Ascending aorta (tissue), 2 donors: ENCODE measurements at places on chromosomes 6 and 20.

DNA sequence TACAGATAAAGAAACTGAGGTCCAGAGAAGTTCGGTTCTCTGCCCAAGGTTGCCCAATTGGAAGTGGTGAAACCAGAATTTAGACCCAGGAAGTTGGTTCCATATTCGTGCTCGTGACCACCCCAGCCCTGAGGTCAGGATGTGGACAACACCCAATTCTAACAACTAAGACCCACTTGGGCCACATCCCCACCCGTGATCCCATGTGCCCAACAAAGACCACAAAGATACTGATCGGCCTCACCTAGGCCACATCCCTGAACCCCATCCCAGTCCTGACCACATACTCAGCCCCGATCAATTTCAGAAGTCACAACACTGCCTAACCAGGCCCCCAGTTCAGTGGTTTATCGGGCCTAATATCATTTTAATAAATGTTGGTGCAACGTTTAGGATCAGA lies 138.4 kb downstream of the PREX1 start:
- DNase-seq: no peak

DNA sequence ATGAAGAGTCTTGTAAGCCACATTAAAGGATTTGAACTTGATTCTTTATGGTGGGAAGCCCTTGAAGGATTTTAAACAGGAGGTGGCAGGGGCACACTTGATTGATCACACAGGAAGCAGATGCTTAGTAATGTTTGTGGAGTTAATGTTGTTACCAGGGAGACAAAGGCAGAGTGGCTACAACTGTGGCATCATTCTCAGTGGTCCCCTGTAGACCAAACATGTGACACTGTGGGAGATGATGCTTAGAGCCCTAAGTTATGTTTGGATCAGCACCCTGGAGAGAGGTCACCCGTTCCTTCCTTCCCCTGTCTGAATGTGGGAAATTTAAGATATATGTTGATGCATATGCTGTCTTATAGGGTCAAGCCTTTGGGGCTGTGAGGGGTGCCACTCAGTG lies 53.2 kb downstream of the EIF2S2 start:
- no peak for DNase-seq

- DNase-seq: no peak
These were observed 11.9 kb upstream of the VEGFA start for GRCh38 chr6:43757966-43758616.

GRCh38 chr6:139699335-139699734 lies 324.9 kb upstream of the CITED2 start:
- DNase-seq: no peak

GRCh38 chr6:169241688-169242350 lies 11.8 kb downstream of the THBS2 start:
- DNase-seq: no peak

DNA sequence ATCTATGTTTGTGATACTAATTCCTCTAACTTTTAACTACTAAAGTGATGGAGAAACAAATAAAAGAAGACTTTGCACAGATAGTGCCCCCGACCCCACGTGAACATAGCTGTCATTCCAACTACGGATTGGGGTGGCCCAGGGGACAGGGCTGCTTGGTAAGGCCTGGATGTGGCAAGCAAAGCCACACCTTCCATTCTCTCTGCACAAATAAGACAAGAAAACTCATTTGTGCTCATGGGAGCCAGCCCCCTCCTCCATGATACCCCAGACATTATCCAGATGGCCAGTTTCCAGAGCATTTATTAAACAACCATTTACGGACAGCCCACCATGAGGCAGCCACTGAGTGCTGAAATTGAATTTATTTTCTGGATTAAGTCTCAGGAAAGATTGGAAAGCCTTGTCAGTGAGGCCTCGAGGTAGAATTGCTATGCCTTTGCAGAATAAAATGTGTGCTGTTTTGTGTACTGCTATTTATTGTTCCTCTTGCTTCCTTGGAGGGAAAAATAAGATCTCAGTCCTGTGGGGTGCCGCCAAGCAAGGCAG lies 151.2 kb downstream of the UNC5CL start:
- DNase-seq: no peak

- DNase-seq: no peak
These were observed 167.7 kb downstream of the DOK5 start for GRCh38 chr20:54642864-54643667.

GRCh38 chr20:25299806-25300205 lies 51.9 kb downstream of the PYGB start:
- DNase-seq: no peak

- peak; percentile 64 for DNase-seq
These were observed 268.4 kb upstream of the IRAK1BP1 start for GRCh38 chr6:78598966-78599365.

DNA sequence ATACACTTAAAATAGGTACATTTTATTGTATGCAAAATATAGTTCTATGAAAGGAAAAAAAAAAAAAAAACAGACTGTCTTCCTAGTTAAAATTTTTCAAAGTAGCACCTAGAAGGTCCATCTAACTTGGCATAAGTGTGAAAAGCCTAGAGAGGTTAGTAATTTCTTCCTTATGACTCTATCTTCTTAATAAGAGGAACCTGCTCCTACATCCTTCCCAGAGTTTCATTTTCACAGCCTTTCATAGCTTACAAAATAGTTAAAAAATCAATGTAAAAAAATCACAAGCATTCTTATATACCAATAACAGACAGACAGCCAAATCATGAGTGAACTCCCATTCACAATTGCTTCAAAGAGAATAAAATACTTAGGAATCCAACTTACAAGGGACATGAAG lies 28.8 kb downstream of the OGFRL1 start:
- DNase-seq: no peak

GRCh38 chr6:160455081-160455480 lies 106.9 kb downstream of the SLC22A3 start:
- no peak for DNase-seq

GRCh38 chr20:13402986-13403385 lies 181.9 kb downstream of the ISM1 start:
- DNase-seq: no peak

- no peak for DNase-seq
These were observed 170.6 kb downstream of the LY86 start for GRCh38 chr6:6758915-6759654.

DNA sequence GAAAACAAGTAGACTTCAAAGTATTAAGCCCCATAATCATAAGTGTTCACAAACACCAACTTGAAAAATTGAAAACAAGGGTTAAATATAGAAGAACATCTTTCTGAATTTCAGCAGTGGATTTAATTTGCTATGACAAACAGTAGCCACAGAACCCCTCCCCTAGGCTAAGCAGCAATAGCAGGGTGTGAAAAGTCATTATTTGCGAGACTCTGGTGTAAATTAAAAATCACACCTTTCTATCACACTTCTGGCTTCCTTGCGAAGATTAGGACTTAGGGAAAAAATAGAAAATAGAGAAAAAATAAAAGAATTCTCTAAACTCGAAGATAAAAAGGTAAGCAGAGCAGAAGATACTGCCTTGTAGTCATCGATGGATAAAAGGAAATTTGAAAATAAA lies 6.1 kb downstream of the SAMD3 start:
- DNase-seq: no peak

DNA sequence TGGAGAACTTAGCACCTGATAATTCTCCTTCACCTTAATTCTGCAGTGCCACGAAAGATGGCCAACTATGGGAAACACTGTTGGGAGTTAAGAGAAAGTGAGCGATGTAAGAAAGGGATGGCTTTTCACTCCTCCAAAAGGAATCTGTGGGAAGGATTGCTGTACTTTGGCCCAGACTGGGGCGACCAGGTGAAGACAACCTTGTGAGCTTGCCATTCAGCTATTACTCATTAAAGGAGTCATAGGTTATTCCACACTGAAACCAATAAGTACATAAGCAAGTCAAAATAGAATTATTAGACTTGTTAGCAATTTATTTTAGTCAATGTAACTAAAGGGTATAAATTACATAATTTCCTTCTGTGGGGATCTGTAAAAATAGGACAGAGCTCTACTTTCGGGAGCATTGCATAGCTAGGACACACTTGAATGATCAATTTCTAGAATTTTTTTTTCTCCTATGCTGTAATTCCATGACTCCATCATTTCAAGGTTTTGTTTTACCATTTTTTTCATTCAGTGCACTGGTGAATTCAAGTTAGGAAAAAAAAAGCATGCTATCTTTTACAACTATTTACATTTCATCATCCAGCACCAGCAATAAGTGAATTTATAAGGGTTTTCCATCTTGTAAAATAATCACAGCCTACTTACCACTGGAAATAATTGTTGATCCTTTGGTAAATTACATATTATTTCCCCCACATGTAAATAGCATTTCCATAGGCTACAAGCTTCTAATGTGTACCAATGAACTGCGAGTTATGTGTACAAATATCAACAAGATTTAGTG lies 231.7 kb downstream of the SIM1 start:
- no peak for DNase-seq

DNA sequence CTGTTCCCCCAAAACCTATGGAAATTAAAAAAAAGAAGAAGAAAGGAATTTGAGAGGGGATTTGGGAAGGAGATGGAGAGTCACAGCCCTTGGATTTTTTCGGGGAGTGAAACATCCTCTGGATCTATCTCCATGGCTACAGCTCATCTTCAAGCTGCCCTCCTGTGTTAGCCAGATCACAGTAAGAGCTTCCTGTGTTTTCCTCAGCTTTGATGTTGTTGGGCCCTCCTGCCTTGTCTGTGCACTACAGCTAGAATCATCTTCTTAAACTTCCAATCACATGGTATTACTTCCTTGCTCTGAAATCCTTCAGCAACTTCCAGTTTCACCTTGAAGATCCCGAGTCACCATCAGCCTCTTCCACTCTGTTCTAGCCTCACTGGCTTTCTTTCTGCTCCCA lies 207.8 kb upstream of the ZFP64 start:
- DNase-seq: no peak

DNA sequence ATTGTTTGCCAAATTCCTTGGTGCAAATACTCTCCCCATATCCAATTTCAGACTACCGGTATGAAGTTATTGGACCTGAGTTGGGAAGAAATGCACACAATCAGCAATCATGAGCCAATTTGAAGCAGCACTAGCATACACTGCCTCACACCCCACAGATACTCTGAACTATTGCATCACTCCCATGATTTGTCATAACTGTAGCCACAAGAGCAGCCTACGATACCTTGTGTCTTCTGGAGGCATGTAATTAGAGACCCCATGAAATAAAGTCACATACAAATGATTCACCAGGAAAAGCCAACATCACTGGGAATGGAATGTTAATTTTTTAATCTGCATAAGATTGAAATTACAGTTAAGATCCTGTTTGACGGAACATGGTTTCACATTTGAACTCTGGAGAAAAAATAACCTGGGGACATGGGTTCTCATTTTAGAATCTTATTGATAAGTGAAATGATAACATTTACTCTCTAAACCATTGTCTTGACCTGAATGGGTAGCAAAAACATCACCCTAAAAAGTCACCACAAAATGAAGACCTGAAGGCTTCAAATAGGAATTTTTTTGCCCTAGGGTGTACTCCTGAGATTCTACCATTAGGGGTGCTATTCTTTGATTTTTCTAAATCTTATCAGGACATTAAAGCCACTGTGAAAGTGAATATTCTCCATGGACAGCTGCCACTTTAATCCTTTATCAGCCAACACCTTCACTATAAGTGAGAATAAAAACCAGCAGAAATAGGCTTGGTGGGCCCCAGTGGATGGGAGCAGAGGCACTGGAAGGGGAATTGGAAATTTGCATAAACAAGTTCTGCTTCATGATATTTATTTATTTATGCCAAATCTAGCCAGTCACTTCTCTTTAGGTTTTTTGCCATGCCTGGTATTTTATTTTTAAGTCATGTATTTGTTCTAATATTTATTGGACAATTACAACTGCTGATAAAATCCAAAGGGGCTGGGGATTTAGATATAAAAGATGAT lies 34.5 kb upstream of the HBS1L start:
- DNase-seq: no peak

- DNase-seq: no peak
These were observed 46.3 kb downstream of the GCNT2 start for GRCh38 chr6:10567256-10568026.

- no peak for DNase-seq
These were observed 76.7 kb downstream of the PSMB1 start for GRCh38 chr6:170476360-170476759.

- no peak for DNase-seq
These were observed 217.3 kb upstream of the PREP start for GRCh38 chr6:105619971-105620741.

GRCh38 chr6:119084784-119085183 lies 6.3 kb upstream of the FAM184A start:
- no peak for DNase-seq

DNA sequence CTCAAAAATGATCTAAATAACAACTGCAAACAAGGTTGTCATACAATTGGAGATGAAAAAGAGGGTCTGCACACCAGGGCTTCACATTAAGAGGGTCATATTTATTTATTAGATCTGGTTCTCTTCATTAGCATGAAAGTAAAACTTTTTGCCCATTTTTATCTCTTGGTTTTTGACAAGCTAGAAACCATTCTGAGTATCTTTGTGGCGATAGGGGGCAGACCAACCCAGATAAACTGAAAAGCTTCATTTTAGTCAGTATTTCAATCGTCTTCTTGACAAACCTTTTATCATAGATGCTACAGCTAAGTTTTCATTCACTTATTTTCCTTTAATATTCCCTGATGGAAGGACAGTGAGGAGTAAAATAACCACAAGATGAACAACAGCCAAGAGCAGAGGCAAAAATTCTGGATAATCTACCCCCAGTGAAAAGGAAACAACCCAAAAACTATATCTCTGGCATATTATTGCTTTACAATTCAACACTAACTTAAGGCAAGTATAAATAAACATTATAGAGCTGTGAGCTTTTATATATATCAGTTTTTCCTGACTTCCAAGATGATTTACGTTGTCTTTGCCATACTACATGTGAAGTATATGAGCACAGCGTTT lies 45.2 kb downstream of the THEMIS start:
- no peak for DNase-seq

- no peak for DNase-seq
These were observed 609.9 kb upstream of the MAP3K7 start for GRCh38 chr6:91196729-91197128.

GRCh38 chr20:50595433-50595895 lies 85.3 kb downstream of the PTPN1 start:
- no peak for DNase-seq

GRCh38 chr20:62642051-62642665 lies at the start of gene SLCO4A1:
SLCO4A1 (plus strand) TSS chr20:62642503; CDS start chr20:62656455, 13,952 bp downstream.
- DNase-seq: no peak

DNA sequence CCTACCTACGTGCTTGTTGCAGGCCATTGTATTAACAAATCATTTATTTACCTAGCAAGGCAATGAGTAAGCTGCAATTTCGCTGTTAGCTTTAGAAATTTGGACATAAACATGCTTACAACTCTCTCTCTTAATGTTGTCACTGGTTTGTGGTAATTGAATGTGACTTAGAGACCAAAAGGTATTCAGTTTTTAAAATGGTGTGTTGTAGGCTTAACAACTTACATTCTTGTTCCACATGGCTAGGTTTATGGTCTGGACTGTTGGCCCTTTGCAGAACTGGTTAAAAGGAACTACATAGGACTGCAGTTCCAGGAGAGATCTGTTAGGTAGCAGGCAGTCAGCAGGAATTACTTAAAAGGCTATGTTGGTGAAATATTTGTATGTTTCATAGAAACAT lies 10.3 kb upstream of the CTAGE9 start:
- DNase-seq: no peak
